Left renal cortex interstitium (tissue), 4 donors: ENCODE measurements at places on chromosomes 11 and 22. TPM values are rescaled to one million over a fixed set of nuclear protein-coding genes. Genes with fewer than 3 reads are reported as not detected.

EFCAB6 gene
- 6.0 TPM for polyA plus RNA-seq

KCNJ11 gene
- 2.1 TPM for polyA plus RNA-seq

ZP1 gene
- not detected for polyA plus RNA-seq

C11orf97 gene
- polyA plus RNA-seq: 0.30 TPM

NOL12 gene
- polyA plus RNA-seq: 26.8 TPM

SHISAL1 gene
- 2.3 TPM for polyA plus RNA-seq

FGF3 gene
- polyA plus RNA-seq: not detected

DNA sequence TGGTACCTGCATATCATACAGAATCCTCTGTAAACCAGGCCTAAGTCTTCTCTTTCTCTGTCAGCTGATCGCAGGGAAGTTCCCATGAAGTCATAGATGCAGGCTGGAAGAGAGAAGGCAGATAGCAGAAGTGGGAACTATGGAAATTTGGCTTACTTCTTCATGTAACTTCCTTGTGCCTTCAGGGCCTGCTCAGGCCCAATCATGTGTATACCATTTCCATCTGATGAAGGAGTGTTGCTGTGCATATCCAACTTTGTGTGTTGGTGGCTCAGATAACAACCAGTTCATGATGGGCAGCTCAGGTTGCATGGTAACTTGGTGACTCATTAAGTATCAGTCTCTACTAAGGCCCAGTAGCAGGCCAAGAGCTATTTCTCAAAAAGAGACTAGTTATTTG is 53.1 kb upstream of the CEP295 start:
- no peak for DNase-seq

GRCh38 chr22:43465291-43466015 is 53.6 kb downstream of the MPPED1 start:
- DNase-seq: no peak

DNA sequence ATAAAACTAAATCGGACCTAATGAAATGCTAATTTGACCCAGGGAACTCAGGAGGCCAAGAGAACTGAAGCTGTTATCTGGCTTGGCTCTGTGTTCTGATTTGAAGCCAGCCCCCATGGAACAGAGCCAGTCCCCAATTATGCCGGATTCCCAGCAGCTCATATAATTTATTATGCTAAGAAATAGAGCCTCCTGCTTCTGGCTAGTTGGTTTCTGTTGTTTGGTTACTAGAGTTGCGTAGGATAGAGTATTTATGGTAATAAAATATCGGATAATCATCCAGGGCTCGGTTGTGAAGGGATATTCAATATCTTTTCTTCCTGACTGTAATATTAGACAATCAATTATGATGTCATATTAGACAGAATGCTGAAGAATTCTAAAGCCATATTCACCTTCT is 120.4 kb upstream of the TTC12 start:
- DNase-seq: no peak

GRCh38 chr11:70043482-70043881 is 34.6 kb upstream of the ANO1 start:
- no peak for DNase-seq

DNA sequence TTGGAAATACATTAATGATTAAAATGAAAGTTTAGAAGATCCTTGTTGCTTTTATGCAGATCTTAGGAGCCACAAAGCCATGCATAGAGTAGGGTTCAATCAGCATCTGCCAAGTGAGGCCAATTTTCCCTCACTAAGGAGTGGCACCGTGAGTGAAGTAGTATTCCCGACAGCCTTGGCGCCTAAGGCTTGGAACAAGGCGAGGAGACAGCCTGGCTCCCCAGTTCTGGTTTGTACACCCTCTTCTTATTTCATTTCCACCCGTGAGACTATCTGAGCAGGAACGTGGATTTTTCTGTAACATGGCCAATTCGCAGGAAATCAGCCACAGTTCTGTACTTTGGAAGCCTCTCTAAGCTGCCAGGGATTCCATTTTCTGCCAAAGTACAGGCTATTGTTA is 22.6 kb downstream of the FADS2 start:
- no peak for DNase-seq

DNA sequence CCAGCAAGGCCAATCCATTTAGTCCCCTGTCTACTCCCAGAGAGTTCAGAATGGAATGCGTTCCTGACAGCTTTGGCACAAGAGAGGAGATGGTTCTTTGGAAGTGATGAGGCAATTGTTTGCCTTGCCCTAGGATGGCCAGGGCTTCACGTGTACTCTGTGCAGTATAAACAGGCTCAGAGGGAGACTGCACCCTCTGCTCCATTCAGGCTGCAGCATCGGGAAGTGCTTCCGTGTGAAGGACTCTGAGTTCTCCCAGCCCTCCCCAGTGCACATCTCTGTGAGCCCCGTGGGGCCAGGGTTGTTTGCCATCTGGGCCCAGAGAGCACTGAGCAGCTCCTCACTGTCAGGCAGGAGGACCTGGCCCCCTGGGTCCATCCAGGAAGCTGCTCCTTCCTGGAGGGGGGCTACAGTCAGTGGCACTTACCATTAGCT is 215.3 kb upstream of the TBCEL start:
- no peak for DNase-seq

- no peak for DNase-seq
Measured at GRCh38 chr11:79021601-79022000, 419.2 kb downstream of the TENM4 start.

DNA sequence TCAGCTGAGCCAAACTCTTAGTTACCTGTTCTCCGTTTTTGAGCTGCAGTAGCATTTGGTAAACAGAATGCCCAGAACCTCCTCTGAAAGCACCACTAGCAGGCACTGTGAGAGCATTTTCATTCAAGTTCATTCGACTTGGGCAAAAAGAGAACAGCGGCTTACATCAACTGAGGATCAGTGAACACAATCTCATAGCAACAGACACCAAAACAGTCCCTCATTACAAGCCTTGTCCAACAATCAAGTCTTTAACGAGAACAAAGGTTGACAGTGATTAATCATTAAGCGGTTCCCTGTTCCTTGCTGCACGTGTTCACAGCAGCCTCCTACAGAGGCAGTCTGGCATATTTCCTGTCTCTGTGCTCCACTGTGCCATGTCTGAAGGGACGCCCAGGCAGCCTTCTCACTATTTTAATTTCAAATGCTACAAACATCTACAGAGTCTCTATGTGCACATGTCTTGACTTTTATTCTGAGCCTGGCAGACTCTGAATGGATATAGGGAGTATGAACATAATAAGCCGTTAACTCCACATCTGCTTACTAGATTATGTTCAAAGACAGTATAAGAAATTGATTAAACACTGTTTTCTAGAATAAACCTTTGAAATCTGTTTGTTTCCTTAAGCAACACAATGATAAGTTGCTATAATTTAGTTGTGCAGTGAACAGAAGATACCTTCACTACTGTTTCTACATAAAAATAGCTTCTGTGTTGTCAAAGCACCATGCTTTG is 88.3 kb upstream of the MTMR2 start:
- DNase-seq: peak; percentile 73

DNA sequence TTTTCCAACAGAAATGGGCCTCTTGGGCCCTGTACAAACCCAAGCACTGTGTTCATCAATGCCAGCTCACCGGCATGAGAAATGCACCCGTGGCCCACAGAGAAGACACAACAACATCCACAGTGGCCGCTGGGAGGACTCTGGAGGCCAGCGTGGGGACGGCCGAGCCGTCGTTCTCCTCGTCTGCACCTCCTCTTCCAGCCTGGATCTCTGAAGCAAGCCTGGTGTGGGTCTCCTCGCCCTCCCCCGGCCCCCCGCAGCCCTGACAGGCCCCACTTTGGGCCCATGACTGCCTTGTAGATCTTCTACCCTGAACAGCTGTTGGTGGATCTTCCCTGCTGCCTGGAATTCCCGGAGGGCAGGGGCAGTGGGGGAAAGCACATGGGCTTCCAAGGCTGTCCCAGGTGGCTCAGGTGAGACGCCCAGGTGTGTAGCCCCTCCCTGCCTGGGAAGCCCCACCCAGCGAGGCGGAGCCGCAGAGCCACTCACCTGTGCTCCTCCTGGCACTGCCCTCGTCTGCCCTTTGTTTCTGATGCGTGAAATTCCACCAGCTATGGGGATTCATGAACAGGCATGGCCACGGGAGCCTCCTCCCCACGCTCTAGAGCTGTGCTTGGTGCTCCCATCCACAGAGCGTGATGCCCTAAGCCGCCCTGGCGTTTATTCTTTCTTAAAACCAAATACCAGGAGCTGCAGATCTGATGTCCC is 225.9 kb downstream of the BRD1 start:
- no peak for DNase-seq

DNA sequence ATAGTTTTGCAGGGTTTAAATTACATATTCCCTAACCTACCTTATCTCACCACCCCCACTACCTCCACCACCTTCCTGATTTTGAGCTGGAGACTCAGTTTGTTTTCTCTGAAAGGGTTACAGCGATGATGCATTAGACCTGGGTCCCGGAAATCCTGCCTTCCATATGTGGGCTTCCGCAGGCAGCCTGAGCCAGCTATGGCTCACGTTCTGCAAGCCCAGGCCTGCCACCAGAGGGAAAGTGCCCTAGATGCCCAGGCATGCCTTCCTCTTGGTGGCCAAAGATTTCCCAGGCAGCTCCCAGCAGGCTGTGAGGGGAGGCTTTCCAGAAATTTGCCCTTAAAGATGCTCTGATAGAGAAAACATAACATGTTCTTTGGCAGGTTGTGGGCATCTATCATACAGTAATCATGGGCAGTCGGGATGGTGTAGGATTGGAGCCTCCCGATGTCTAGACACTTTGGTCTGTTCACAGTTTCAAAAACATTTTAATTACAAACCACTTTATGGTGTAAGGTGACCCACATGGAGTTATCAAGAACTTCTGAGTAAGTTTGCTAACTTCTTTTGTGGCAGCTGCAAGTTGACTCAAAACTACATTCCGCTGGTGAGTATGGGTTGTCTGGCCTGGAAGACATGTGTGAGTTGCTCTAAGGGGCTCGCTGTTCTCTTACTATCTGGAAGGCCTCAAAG is 79.3 kb downstream of the MICAL2 start:
- no peak for DNase-seq

DNA sequence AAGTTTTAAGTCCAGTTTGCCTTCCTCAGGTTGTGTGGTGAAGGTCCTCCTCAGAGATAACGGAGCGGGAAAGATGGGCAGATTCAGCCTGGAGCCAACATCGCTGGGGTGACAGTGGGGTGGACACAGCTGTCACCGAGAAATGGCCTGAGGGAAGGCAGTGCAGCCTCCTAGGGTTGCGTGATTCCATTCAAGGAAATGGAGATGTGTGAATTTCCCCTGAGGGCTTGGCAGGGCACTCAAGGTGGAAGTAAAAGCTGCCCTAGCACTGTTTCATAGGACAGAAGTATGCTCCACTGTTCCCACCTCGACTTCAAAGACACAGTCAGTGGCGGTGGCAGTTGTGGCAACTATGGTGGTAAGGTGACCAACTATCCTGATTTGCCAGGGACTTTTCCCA is 15.4 kb upstream of the CAT start:
- DNase-seq: no peak

DNA sequence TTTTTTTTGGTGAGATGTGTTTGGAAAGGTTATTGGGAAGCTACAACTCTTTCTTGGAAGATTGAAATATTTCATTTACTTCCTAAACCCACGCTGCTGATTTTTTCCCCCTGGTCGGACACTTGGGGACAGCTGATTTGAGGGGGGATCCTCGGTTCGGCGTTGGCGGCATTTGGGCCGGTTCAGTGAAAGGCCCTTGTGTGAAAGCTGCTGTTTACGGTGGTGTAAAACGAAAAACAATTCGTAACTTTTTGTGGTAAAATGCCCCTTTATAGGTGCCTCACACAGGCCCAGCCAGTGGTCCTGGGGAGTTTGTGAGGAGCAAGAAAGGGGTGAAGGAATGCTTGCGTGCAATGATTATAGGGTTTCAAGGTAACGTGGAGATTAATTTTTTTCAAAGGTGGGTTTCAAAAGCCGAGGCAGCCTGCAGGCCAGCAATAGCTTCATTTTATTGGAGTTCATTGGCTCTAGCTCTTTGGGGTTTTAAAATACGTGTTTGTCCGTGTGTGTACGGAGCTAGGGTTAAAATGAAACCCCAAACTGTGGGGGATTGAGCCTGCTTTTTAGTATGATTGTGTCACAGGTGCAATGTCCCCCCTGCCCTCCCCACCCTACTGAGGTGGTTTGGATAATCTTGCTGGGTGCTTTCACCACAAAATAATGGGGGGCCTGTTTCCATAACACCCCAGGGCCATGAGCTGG is 77.2 kb upstream of the PPARA start:
- no peak for DNase-seq

GRCh38 chr22:28015676-28016601 is 96.9 kb upstream of the PITPNB start:
- DNase-seq: no peak

GRCh38 chr11:76321340-76321739 is 59.6 kb downstream of the THAP12 start:
- no peak for DNase-seq

GRCh38 chr11:117315285-117316196 is 515 bp downstream of the BACE1 start:
- DNase-seq: no peak

GRCh38 chr11:71330996-71331395 is 78.6 kb upstream of the SHANK2 start:
- no peak for DNase-seq

GRCh38 chr11:41282395-41282794 is 177.1 kb downstream of the LRRC4C start:
- DNase-seq: no peak

DNA sequence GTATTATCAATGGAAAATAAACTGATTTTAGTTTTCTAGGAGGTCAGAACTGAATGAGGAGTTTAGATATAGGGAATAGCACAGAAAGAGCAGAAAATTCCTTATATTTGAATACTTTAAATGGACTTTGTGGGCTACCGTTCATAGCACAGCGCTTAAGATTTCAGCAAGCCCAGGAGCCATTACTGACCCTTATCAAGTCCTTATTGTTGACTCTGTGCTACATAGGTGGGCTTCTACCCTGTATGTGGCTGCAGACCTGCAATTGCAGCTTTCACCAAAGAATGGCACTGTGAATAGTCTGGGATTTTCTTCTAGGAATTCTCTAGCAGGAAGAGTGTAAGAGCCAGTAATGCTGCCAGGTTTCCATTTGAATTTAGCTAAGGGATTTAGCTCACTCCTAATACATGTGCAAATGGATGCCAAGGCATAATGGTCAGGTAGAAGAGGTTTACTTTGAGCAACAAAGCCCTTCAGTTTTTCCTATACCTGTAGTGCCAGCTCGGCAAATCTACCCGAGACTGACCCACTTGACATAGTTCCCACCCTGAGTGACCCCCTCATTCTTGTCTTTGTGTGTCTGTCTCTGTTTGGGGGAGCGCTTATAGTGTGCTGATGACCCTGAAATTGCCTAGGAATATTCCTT is 42.5 kb upstream of the DLAT start:
- no peak for DNase-seq

GRCh38 chr11:44229098-44229497 is 80.8 kb downstream of the ALX4 start:
- no peak for DNase-seq

DNA sequence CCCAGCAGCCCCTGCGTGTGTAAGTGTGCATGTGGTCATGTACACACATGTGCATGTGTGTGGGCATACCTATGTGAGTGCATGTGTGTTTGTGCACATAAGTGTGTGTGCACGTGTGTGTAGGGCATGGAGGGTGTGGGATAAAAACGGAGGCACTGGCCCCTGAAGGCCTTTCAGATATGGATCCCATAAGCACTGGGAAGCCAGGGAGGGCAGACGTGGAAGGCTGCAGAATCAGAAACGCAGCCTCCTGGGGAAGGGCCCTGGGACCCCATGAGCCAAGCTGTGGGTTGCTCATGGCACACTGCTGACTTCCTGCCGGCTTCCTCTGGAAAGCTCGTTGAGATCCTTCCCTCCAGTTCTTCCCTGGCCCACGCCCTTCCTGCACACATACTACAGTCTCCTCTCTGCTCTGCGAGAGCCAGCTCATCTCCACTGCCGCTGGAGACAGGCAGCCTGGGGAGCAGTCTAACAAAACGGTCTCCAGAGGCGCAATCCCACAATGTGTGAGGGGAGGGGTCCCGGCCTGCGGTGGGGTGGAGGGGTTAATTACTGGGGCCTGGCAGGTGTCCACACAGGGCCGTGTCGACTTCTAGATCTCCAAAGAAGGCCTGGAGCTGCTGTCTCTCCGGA is 435.2 kb upstream of the B3GAT1 start:
- DNase-seq: no peak
